Stimulated activated CD8-positive, alpha-beta memory T cell treated with anti-CD3 and anti-CD28 coated beads, Interleukin-7, amount 100 ng/mL, for 1 hour (primary cell): ENCODE measurements at places on chromosomes 6 and 20.

DNA sequence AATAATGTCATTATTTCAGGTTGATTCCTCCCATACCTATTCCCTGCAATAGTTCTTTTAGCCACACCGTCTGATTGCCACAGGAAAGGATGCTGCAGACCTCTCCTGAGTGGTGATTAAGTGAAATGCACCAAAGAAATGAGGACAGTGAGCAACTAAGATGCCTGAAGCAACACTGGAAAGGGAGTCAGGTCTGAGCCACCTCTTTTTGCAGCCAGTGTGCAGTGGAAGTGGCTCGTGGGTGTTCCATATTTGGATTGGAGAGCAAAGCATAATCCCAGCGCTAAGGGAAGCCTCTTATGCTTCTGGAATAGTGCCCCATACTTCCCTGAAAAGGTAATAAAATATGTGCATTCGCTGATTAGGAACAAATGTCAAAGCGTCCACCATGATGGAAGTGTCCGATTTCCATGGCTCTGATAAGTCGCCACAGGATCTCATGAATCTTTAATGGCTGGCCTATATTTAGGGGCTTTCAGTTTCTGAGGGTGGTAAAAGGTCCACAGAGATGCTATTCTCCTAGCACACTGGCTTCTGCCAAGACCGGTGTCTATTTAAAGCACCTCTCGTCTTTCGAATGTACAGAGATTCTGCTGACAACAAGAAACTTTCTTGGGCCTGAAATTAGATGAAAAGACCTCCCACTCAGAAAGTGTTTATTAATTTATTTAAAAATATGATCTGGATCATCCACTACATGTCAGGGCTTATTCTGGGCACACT, 253.9 kb downstream of the SLC24A3 start:
- no peak for DNase-seq

GRCh38 chr20:58665606-58666005, 14.5 kb downstream of the STX16 start:
- DNase-seq = no peak

- no peak for DNase-seq
Measured at GRCh38 chr6:165657325-165657680, 5.7 kb downstream of the PDE10A start.

DNA sequence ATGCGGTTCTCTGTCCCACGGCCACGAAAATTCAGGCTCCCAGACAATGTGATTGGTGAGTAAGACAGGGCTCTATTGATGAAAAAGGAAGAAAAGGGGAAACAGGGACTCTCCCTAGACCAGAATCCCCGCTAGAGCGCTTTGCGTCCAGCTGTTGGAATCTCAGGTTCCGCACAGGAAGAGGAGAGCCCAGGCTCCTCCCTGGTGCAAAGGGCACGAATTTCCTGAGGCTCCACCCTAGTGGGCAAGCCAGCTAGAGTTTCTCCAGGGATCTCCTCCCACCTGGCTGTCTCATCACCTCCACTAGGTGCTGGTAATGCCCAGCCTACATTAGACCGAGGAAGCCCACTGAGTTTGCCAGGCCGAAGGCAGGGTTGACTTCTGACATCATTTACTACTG, 135.9 kb upstream of the SOX4 start:
- no peak for DNase-seq

- no peak for DNase-seq
Measured at GRCh38 chr6:14933183-14933544, 312.7 kb upstream of the JARID2 start.

GRCh38 chr20:43985121-43985520, 70.5 kb downstream of the TOX2 start:
- DNase-seq = no peak

DNA sequence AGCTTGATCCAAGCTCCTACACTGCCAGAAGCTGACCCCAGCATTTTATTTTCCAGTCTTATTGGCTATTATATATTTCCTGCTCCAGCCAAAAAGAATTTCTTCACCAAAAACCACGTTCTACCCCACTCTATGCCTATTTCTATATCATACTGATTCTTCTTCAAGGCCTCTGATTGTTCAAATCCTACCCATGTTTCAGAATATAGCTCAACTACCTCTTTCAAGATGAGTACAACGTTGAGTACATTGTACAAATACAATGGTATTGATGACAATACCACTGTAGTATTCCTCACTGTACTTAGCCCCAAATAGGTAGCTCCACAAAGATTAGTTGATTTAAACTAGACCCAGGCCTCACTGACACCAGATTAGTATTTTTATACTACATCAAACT, 31.0 kb downstream of the ASCC3 start:
- no peak for DNase-seq

GRCh38 chr6:165930668-165931214, 236.9 kb downstream of the TBXT start:
- no peak for DNase-seq

DNA sequence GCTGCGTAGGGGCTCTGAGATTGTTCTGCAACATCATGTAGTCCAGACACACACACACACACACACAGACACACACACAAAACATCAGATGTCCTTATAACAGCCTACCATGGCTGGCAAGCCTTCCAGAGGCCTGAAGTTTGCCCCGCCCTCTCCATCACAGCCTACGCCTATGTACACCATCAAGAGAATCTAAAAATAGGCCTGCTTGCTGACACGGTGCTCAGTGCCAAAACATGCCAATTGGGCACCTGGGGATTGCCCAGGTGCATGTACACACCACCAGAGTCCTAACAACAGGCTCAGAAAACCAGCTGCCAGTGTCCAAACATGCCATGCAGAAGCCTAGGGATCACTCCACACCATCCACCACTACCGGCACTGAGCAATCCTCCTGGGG, 391.7 kb upstream of the SPTLC3 start:
- DNase-seq = no peak

GRCh38 chr6:81614292-81614691, 138.2 kb downstream of the TENT5A start:
- no peak for DNase-seq

- DNase-seq = no peak
Measured at GRCh38 chr6:140486450-140487361, 1112.3 kb upstream of the CITED2 start.

DNA sequence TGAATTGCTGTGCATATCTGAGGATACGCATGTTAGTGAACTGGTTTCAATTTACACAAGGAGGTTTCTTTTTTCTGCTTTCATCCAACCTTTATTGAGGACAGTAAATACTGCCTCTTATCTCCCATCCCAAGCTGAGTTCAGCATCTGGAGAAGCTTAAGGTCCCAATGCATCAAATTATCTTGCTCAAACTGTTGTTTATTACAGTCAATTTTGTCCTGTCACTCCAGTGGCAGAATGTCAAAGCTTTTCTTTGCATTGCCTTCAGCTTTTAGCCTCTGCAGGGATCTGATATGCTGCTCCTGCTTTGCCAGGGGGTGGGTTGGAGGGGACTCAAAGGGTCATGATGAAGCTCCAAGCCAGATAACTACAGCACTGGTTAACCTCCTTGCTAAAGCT, 435.4 kb upstream of the SOX4 start:
- no peak for DNase-seq

DNA sequence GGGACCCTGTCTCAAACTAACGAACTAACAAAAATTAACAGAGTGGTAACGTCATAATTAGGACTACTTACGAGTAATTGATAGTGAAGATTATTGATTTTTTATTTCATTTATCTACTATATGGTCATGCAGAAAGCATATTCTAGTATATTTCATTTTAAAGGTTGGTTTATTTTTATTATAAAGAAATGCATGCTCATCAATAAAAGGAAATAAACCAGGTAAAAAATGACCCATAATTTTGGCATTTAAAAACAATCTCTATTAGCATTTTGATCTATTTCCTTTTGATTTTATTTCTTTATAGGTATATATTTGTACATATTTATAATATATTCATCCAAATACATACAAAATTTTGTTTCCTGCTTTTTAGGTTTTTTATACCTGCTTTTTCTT, 401.4 kb upstream of the ID4 start:
- no peak for DNase-seq

- no peak for DNase-seq
Measured at GRCh38 chr6:92231171-92231701, 1188.1 kb downstream of the EPHA7 start.

GRCh38 chr20:31894980-31895675, 24.7 kb downstream of the TTLL9 start:
- DNase-seq = no peak

DNA sequence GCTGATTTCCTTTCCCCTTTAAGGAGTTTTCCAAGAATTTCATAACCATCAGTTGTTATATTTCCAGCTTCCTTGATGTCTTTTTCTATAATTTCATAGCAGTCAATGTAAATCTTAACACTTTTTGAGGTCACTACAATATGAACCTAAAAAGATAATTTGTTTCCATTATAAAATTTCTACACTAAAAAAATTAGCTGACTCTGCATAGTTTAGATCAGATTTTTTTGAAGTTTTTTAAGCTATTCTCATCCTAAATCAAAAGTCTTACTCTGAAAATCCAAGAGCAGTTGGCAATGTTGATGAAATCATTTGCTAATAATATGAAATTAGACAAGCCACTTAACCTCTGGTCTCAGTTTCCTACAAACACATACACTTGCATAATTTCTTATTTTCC, 96.8 kb downstream of the COL12A1 start:
- no peak for DNase-seq

DNA sequence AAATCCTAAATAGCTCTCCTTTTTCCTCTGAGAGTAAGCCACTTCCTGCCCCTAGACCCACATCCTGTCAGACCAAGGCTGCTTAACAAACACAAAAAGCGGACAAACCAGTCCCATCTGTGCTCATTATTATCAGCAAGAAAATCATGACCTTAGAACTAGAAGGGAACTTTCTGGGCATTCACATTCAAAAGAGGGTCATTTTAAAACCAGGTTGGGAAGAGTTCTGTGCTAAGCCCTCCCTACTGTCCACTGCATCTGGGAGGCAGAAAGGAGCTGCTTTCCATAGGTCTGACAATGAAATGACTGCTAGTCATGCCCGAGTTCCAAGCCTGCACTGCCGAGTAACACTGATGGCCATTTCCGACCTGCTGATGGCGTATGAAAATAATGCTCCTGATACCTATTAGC, 15.4 kb downstream of the EZR start:
- no peak for DNase-seq

DNA sequence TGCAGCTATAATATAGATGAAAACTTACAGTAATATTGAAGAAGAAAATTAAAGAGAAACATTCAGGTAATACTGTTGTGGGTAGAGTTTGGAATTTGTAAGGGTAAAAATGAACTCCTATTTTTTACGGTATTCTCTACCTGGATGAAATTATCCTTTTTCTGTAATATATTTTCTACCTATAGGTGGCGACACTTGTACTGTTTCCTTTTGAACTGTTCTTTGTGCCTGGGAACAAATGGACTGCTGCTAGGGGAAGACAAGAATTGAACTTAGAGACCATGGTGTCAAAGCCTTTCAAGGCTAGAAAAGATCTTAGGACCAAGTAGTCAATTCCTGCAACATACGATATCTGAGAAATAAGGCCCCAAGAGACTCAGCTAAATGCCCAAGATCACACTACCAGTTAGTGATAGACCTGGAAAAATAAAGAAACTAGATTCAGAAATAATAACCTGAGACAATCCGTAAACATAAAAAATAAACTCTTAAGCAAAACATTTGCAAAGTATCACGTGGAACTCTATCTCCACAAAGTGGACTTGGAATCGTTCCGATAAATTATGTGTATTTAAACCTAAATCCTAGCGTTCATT, 383.8 kb downstream of the TFAP2A start:
- DNase-seq = no peak

GRCh38 chr6:13026557-13026956, 301.8 kb downstream of the TBC1D7 start:
- DNase-seq = no peak

DNA sequence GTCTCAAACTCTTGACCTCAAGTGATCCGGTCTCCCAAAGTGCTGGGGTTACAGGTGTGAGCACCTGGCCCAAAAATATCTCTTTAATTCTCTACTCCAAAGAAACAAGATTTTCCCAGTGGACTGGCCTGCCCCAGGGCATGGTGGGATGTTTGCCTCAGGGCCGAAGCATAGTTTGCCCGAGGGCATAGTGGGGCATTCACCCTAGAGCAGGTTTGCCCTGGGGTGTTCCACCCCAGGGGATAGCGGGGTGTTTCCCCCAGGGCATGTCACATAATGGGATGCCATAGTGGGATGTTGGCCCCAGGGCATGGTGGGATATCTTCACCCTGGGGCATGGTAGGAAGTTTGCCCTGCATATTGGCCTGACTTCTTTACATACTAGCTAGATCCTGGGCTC, 97.2 kb downstream of the VEGFA start:
- no peak for DNase-seq

- no peak for DNase-seq
Measured at GRCh38 chr20:56796345-56796744, 167.2 kb downstream of the TFAP2C start.

- no peak for DNase-seq
Measured at GRCh38 chr6:83417880-83418663, 12.8 kb downstream of the ME1 start.

GRCh38 chr20:13348311-13349234, 127.5 kb downstream of the ISM1 start:
- no peak for DNase-seq

DNA sequence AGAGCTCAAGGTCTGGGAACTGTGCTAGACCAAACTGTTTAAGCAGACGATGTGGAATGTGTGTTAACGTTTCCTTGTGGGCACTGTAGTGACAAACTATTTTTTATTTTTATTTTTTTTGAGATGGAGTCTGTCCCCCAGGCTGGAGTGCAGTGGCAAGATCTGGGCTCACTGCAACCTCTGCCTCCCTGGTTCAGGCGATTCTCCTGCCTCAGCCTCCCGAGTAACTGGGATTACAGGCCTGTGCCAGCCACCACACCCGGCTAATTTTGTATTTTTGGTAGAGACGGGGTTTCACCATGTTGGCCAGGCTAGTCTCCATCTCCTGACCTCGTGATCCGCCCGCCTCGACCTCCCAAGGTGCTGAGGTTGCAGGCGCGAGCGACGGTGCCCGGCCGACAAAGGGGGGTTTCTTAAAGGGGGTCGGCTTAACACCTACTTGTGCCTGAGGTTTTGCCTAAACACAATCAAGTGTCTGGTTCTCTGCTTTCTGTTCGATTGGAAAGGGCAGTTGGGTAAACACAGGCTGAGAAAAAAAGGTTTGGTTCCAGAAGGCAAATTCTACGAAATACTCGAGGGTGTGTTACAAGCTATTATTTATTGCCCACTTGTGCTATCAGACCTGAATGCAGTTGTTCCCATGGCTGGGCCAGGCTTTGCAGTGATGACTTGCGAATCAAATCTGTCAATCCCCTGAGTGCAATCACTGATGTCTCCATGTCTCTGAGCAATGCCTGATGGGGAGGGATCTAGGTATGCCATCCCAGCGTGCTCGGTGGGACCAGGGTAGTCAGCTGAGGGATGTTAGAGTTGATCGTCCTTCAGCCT, 1.3 kb downstream of the NOP56 start:
- DNase-seq = no peak

DNA sequence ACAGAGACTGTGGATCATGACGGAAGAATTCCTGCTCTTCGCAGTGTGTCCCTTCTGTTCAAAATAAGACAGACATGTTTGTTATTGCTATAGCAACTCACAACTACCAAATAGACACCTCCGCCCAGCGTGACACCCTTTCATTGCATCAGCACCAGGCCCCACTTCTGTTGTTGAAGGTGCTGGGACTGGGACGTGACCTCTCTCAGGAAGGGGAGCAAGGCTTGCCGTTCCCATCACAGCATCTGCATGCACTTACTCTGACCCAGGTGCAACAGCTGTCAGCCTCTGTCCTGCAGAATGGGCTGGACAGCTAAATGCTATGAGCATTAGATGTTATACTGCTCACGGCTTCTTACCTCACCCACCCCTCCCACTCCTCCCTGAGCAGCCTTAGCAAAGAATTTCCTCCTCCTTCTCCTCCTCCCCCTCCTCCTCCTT, 94.1 kb downstream of the DACT2 start:
- no peak for DNase-seq

- DNase-seq = no peak
Measured at GRCh38 chr6:105363100-105363754, 39.7 kb downstream of the PREP start.
